ENCODE measurements at places on chromosomes 7 and 10. TPM values are rescaled to one million over a fixed set of nuclear protein-coding genes. Genes with fewer than 3 reads are reported as not detected.

Gene ADAP1
- 0.89 TPM for polyA plus RNA-seq

Gene PTPRE
- 0.04 TPM for polyA plus RNA-seq

Gene EBF3
- not detected for polyA plus RNA-seq

Gene CHST15
- polyA plus RNA-seq, result 4.1 TPM

Gene OR2A14
- not detected for polyA plus RNA-seq

Gene NODAL
- not detected for polyA plus RNA-seq

Gene HOXA3
- 1.6 TPM for polyA plus RNA-seq

Gene FFAR4
- polyA plus RNA-seq, result not detected

Gene TAS2R3
- polyA plus RNA-seq, result 0.19 TPM

Gene CLCN1
- polyA plus RNA-seq, result not detected

Gene EGR2
- polyA plus RNA-seq, result 0.57 TPM

Gene RARRES2
- polyA plus RNA-seq, result 7.0 TPM

Gene CCDC146
- polyA plus RNA-seq, result 8.8 TPM

Gene CCDC3
- polyA plus RNA-seq, result 3.3 TPM

Gene WDFY4
- not detected for polyA plus RNA-seq

Gene ATOH7
- not detected for polyA plus RNA-seq

Gene AFAP1L2
- 0.05 TPM for polyA plus RNA-seq

Gene MYL10
- not detected for polyA plus RNA-seq

Gene JAKMIP3
- polyA plus RNA-seq, result 0.19 TPM

Gene SPDYE6
- polyA plus RNA-seq, result not detected

Gene UNCX
- polyA plus RNA-seq, result not detected

Gene ASB4
- polyA plus RNA-seq, result 0.06 TPM

Gene BICC1
- polyA plus RNA-seq, result 29.0 TPM

Gene HIF1AN
- polyA plus RNA-seq, result 31.0 TPM

Gene NPFFR1
- not detected for polyA plus RNA-seq

Data from AG04450 (cell line).